ENCODE measurements at places on chromosomes 1 and 21. TPM values are rescaled to one million over a fixed set of nuclear protein-coding genes. Genes with fewer than 3 reads are reported as not detected.

The FCRL4 gene
- not detected for total RNA-seq

DNA sequence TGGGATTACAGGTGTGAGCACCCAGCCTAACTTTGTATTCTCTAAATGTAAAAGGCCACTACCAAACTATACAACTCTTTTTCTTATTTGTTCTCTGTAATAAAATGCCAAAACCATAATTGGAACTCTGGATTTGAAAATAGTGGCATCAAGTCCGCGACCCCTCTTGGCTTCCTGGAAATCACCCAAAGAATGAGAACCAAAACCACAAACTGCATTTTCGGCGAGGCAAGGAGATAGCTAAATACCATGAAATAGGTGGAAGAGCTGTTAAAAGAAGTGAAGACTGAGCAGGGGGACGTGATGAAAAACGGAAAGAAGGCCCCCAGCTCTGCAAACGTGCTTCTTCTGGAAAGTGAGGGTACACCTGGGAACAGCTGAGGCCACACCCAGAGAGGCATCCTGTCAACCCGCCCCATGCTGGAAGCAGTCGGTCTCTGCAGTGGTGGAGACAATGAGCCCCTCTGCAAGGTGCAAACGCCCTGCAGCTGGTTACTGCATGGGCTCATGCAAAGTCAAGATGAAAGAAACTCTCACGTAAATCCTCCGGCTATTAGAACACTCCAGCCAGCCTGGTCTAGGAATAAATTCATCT, 22.5 kb downstream of the VPS26C start:
- DNase-seq, result peak; percentile 30

- DNase-seq, result peak; percentile 46
Observed at GRCh38 chr21:42513151-42513984, at the start of gene SLC37A1. TSS of gene SLC37A1 (plus strand) at chr21:42513852. CDS start at chr21:42518455, 4,603 bp downstream.

DNA sequence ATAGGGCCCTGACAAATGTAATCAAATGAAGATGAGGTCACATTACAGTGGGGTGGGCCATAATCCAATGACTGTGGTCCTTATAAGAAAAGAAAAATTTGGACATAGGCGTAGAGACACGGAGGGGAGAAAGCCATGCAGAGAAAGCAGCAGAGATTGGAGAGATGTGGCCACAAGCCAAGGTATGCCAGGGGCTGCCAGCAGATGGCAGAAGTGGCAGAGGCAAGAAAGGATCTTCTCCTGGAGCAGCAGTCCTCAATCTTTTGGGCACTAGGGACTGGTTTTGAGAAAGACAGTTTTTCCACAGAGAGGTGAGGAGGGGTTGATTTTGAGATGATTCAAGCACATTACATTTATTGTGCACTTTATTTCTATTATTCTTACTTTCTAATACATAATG, 355.1 kb downstream of the NPHP4 start:
- peak; percentile 25 for DNase-seq

The RGS4 gene
- total RNA-seq, result not detected

GRCh38 chr21:40047211-40047610, 180.0 kb downstream of the PCP4 start:
- DNase-seq, result no peak

- no peak for DNase-seq
Observed at GRCh38 chr1:94301186-94301585, 63.8 kb upstream of the ARHGAP29 start.

DNA sequence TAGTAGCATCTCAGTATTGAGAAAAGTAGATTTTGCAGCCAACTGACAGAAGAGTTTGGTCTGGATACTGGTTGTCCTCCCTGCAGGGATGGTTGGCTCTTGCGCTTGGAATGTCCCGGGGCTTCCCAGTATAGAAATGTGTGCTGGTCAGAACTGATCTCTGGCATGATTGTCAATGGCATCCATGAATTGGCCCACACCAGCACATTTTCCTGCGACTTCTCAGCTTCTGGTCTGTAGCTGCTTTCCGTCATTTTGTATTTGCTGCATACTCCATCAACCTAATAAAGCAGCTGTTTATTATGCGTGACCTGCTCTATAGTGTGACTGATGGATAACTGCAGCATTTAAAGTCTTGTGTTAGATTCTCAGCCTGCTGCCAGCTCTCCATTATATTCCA, 203.7 kb downstream of the S1PR1 start:
- no peak for DNase-seq

The HPCA gene
- not detected for total RNA-seq

The RAB42 gene
- total RNA-seq, result not detected

- DNase-seq, result peak; percentile 53
Observed at GRCh38 chr1:101310506-101310905, 73.7 kb downstream of the S1PR1 start.

The DPH2 gene
- total RNA-seq, result 28.0 TPM

- DNase-seq, result no peak
Observed at GRCh38 chr1:68347415-68347814, 102.3 kb downstream of the RPE65 start.

- DNase-seq, result no peak
Observed at GRCh38 chr1:235430991-235431390, 63.8 kb downstream of the TBCE start.

GRCh38 chr1:160428655-160429054, 28.3 kb downstream of the VANGL2 start:
- peak; percentile 35 for DNase-seq

The PROK1 gene
- not detected for total RNA-seq

DNA sequence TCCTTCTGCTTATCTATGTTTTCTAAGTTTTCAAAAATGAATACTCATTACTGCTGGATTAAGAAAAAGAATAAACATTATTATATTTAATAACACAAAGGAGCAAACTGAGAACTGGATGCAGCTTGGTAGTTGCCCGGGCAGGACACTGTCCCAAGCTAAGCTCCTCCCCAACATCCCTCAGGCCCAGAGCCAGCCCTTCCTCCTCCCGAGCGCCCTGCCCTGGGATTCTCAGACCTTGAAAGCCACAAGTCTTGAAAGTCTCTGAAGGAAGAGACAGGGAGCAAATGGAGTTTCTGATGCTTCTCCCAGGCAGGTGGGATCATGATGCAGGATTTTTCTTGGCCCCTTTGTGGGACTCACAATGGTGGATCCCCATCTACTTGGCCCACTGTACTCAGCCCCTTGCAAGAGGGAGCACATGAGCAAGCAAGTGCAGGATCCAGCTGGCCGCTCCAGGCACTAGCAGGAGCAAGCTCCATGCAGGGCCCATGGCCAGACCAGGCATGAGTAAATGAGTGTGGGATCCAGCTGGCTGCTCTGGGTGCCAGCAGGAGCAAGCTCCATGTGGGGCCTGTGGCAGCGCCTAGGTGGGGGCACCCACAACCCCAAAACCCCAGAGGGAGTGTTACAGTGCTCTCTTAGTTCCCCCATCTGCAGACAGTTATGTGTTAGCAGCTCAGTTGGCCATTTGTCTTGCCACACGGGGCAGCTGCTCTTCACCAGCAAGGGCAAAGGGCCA, 32.1 kb upstream of the RAB4A start:
- no peak for DNase-seq

DNA sequence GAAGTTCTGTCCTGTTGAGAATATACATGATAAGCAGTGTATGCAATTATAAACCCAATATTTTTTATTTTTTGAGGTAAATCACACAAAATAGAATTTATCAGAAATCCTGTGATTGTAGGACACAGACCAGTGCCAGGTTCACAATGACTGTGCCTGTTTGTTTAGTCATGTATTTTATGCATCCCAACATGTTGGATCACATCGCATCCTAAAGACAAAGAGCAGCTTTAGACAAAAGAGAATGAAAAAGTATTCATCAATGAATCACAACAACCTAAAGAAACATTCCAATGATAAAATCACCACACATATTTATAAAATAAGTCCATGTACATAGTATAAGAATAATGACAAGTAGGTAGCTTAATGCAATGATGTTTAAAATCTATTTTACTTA, 53.2 kb upstream of the LRRC8D start:
- no peak for DNase-seq

DNA sequence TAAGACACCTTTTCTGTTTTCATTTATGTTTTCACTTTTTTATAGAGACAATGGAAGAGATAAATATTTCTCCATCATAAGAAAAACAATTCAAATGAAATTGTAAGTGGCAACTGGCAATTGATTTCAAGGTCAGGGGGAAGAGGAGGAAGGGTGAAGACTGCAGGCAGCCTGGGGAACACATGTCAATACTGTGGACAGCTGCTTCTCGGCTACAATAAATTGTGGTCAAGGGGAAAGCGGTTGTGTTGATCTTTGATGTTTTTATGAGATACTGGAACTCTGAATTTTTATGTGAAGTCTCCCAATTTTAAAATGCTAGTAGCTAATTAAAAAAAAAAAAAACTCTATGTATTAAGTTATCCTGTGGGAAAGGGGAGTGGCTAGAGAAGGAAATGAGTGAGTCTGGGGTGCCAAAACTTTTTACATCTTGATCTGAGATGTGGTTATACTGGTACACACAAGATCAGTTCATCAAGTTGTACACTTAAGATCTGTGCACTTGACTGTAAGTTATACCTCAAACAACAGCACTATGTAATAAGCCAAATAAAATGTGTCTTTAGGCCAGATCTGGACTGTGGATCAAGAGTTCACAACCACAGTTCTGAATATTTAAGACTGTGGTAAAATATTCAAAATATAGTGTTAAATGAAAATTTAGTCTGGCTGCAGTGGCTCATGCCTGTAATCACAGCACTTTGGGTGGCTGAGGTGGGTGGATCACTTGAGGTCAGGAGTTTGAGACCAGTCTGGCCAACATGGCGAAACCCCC, 18.0 kb downstream of the SSX2IP start:
- DNase-seq, result no peak

DNA sequence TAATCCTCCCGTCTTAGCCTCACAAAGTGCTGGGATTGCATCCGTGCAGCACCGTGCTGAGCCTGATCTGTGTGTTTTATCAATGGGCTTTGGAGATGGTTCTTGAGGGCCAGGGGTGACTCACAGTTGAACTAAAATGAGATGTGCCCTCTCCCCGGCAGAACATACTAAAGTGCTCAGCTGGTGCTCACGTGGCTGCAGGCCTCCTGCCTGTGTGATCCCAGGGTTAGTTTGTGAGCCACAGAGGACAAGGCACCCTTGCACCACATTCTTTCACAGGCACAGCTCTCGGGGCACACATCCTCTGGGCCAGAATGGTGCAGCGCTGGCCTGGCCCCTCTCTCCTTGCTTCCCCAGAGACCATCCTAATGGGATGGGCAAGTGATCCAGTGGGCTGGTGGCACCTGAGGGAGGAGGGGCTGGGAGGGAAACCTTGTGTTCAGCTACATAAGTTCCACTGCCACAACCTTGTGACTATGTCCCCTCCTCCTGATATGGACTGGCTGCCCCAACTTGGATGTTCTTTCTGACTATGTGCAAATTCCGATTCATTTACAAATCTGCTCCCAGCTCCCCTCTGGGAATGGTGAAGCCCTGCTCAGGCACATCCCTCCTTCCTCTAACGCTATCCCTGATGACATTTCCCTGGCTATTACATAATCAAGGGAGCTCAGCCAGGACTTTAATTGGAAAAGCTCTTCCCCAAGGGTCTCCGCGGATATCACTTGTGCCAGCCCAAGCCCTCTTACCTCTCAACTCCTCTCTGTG, 197.0 kb upstream of the EDN2 start:
- DNase-seq, result no peak

The CCDC30 gene
- total RNA-seq, result 1.4 TPM

The HHIPL2 gene
- 0.10 TPM for total RNA-seq

The ACTL8 gene
- total RNA-seq, result not detected
